ENCODE measurements at places on chromosomes 16 and 17. TPM values are rescaled to one million over a fixed set of nuclear protein-coding genes. Genes with fewer than 3 reads are reported as not detected.
A peak's percentile ranks its signal among the peaks of the same experiment; 100 is the strongest.

PRSS33 gene
- total RNA-seq, result not detected

DNA sequence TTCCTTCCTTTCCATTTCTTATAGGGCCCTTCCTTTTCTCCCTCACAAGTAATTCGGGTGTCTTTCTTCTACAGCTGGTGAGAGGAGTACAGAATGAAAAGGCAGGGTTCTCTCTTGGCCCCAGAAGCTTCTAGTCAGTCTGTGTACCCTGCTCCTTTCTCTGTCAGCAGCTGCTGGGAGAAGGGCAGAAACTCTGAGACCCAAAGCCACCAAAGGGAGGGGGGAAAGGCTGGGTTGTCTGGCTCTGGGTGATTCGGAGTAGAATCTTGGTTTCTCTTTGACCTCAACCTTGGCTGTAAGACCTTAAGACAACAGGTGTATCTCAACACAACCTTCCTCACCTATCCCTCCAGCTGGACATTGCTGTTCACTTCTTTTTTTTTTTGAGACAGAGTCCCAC is 3.3 kb upstream of the NR1D1 start:
- no peak for DNase-seq

- DNase-seq, result peak; percentile 85
These were observed at the start of gene MPP3 for GRCh38 chr17:43832976-43833829. Gene MPP3 (minus strand): TSS chr17:43833146. CDS start chr17:43831906, 1,240 bp downstream.

- peak; percentile 95 for DNase-seq
These were observed at the start of gene DNAH9 for GRCh38 chr17:11598274-11599221. Gene DNAH9 (plus strand): TSS chr17:11598470. CDS start chr17:11598499, 29 bp downstream.

- no peak for DNase-seq
These were observed 5.9 kb upstream of the JPT1 start for GRCh38 chr17:75160211-75160610.

GRCh38 chr17:2690165-2691068 is 21.1 kb downstream of the CLUH start:
- DNase-seq, result peak; percentile 14

GRCh38 chr17:7897773-7898172 is 9.2 kb downstream of the CHD3 start:
- DNase-seq, result peak; percentile 58

- no peak for DNase-seq
These were observed 169.8 kb downstream of the MRTFB start for GRCh38 chr16:14240964-14241363.

DNA sequence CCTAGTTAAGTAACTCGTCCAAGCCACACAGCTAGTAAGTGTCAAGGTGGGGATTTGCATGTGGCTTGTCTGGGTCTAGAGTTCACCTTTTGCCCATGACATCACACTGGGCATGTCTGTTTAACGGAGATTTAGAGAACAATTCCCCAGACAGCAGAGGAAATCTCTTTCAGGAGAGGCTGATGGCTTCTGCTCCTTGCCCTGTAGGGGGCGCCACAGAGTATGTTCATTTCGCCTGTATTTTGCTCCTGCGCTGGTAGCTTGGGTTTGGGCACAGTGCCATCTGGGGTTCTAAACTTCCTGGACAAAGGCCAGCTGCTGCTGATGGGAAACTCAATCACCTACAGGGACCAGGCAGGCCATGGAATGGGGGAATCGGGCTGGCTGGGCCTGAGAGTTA is 20.4 kb downstream of the OTOA start:
- DNase-seq, result no peak

Measured in Peyer's patch (tissue), 4 donors.